Left colon (tissue), 2 donors: ENCODE measurements at places on chromosomes 2 and 18. TPM values are rescaled to one million over a fixed set of nuclear protein-coding genes. Genes with fewer than 3 reads are reported as not detected.

- no peak for DNase-seq
Observed at GRCh38 chr2:38409156-38410102, 32.4 kb upstream of the ATL2 start.

- peak; percentile 21 for DNase-seq
Observed at GRCh38 chr2:240933966-240934700, 28.0 kb downstream of the CROCC2 start.

- no peak for DNase-seq
Observed at GRCh38 chr2:190365499-190366204, 22.3 kb downstream of the INPP1 start.

GRCh38 chr2:10717628-10718027 lies 3.8 kb upstream of the ATP6V1C2 start:
- DNase-seq: no peak

- no peak for DNase-seq
Observed at GRCh38 chr2:229852565-229852964, 69.2 kb downstream of the TRIP12 start.

- DNase-seq: no peak
Observed at GRCh38 chr2:53884883-53885282, 25.1 kb upstream of the GPR75 start.

ZNF892 gene
- 1.9 TPM for total RNA-seq

CDK15 gene
- total RNA-seq: 0.24 TPM
